Activated CD8-positive, alpha-beta memory T cell treated with anti-CD3 and anti-CD28 coated beads for 48 hours (primary cell): ENCODE measurements at places on chromosomes 3 and 15.

- no peak for DNase-seq
Observed at GRCh38 chr3:16375891-16376290, 110.9 kb downstream of the OXNAD1 start.

GRCh38 chr3:176247191-176247590 lies 950.1 kb downstream of the TBL1XR1 start:
- DNase-seq = no peak

DNA sequence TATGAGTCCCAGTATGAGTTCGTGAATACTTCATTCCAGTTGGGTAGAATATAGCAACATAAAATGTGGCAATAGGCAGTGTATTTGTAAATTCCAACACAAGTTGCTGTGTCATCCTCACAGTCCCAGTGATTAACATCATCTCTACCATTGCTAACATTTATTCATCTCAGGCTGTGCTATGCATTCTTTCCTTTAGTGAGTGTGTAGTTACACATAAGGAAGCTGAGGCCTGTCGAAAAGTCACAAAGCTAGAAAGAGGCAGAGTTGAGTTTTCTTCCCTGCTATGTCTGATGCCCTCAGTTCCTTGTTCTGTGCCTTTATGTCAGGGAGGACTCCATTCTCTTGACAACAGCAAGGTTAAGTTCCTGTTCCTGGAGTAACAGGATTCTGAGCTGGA lies 96.4 kb downstream of the FNDC3B start:
- no peak for DNase-seq

DNA sequence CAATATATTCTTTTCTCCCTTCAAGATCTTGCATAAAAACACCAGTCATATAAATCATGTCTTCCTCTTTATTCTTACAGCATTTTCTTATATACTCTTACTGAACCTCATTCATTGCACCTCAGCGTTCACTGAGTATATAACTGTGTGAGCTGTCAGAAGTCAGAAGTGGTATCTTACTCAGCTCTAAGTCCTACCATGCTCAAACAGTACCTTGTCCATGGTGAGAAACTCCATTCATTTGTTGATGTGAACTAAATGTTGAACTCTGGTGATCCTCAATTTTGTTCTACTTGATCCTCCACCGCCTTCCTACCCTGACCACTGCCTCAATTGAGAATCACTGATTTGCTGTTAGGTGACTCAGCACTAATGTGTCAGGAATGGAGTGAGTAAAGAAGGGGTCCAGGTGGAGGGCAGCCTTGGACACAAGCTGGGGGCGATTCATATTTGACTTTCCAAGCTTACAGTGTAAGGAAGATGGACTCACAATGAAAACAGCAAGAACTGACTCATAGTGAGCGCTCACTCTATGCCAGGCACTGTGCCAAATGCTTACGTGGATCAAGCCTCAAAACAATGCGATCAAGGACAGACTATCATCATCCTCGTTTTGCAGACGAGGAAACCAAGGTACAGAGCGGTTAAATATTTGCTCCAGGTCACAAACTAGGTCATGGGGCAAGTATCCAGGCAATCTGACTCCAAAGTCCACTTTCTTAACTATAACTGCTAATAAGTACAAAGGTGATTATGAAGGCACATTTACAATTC lies 13.5 kb upstream of the ZFYVE19 start:
- DNase-seq = no peak

- DNase-seq = no peak
Observed at GRCh38 chr3:117743993-117744392, 1034.4 kb downstream of the TUSC7 start.

DNA sequence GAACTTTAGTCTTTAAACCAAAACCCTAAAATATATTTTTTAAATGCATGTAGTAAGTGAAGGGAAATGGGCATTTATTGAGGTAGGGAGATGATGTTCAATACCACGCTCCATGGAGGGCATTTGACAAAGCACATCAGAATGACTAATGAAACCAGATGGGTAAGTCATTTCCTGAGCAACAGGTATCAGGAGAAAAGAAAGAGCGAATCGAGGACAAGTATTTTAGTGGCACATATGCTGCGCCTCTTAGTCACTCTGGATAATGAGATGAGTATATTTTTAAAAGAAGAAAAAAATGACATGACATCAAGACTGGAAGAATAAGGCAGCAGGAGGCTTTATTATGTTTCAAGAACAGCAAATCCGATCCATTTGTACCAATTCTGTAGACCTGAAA lies 129.0 kb upstream of the ARHGEF3 start:
- DNase-seq = no peak

DNA sequence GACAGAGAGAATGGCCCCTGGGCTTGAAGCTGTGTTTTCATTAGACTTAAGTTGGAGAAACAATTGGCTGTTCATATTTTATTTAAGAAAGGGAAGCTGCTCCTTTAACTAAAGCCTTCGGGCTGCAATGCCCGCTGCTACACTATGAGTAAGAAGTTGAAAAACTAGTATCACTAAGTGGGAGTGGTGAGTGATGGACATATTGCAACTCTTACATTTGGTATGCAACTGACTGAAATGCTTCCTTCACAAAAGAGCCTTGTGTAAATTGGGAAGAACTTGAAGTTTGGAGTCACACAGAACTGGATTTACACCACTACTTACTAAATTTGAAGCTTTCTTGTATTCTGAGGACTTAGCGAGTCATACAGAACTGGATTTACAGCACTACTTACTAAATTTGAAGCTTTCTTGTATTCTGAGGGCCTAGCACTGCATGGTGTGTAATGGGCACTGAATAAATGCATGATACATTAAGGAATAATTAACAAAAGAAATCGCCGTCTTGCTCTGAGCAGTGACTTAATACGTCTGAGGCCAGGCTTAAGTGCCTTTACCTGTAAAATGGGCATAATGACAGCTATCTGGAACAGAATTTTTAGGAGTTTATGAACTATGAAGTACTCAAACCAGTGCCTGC lies 149.5 kb downstream of the RYR3 start:
- DNase-seq = no peak

GRCh38 chr3:141093971-141094684 lies 43.0 kb downstream of the SPSB4 start:
- DNase-seq = no peak

GRCh38 chr3:40719660-40720287 lies 195.0 kb downstream of the ZNF621 start:
- no peak for DNase-seq

- DNase-seq = no peak
Observed at GRCh38 chr3:121063628-121064027, 155.6 kb downstream of the STXBP5L start.

- no peak for DNase-seq
Observed at GRCh38 chr3:189914799-189915198, 205.9 kb downstream of the P3H2 start.

- DNase-seq = no peak
Observed at GRCh38 chr3:2554656-2555055, 456.0 kb downstream of the CNTN4 start.

- no peak for DNase-seq
Observed at GRCh38 chr15:39345176-39345575, 235.7 kb upstream of the THBS1 start.

DNA sequence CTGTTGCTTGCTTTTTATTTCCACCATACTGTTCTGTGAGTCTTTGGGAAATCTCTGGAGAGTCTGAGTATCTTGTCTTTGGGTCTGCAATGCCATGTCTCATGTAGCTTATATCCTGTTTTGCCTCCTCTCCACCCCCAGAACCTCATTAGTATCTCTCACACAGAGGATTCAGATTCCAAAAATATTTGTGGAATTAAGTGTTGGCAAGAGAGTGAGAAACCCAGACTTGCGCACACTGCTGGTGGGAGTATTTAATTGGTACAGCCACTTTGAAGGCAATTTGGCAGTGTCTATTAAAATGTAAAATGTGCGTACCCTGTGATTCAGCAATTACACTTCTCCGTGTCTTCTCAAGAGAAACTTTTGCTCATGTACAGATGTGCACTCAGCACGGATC lies 68.6 kb downstream of the ZNF621 start:
- DNase-seq = no peak

DNA sequence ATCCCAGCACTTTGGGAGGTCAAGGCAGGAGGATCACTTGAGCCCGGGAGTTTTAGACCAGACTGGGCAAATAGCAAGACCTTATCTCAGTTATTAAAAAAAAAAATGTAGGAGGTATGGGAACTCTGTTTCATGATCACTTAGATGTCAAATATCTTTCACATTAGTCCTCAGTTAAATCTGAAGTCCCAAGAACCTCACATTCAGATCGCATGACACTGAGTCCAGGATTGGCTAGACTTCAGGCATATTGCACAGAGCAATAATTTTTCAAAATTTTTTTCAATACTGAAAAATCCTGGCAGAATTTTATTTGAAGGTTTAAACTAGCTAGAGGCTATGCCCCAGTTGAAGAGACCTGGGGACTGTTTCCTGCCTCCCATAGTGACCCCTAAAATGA lies 56.3 kb upstream of the ZNF148 start:
- no peak for DNase-seq

DNA sequence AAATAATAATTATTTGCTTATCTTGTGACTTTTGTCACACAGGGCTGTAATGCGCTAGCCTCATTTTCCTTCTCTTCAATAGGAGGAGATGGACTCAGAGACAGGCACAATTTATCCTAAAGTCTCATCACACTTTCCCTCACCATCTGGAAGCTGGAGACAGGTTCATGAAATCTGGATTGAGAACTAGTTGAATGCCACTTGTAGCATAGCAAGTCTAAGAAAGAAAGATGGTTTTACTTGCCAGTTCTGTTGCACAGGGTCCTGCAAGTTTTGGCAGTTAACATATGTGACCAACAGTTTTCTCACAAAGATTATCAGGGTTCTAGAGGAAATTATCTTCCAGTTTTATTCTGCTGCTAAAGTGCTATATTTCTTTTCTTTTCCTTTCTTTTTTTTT lies 9.0 kb upstream of the ZSCAN2 start:
- no peak for DNase-seq

DNA sequence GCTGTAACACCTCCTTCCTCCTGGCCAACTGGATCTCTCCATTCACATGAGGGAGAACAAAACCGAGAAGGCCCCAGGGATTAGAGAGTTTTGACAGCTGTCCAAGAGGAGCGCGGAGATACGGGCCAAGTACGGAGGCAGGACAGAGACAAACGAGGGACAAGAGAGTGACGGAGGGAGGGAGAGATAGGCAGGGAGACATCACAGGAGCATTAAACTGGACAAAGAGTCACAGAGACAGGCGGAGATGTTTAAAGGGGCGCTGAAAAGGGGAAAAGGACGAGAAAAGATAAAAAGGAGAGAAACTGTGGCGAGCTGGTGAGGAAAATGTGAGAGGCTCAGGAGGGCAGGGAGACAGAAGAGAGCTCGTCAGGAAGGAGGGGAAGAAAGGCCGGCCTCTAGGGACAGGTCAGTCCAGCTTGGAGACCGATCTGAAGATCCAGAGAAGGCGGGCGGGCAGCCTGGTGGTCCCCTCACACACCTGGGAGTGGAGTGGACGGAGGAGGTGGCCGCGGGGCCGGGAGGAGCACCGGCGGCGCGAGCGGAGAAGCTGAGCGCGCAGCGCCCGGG lies 40.5 kb upstream of the ROPN1 start:
- no peak for DNase-seq

DNA sequence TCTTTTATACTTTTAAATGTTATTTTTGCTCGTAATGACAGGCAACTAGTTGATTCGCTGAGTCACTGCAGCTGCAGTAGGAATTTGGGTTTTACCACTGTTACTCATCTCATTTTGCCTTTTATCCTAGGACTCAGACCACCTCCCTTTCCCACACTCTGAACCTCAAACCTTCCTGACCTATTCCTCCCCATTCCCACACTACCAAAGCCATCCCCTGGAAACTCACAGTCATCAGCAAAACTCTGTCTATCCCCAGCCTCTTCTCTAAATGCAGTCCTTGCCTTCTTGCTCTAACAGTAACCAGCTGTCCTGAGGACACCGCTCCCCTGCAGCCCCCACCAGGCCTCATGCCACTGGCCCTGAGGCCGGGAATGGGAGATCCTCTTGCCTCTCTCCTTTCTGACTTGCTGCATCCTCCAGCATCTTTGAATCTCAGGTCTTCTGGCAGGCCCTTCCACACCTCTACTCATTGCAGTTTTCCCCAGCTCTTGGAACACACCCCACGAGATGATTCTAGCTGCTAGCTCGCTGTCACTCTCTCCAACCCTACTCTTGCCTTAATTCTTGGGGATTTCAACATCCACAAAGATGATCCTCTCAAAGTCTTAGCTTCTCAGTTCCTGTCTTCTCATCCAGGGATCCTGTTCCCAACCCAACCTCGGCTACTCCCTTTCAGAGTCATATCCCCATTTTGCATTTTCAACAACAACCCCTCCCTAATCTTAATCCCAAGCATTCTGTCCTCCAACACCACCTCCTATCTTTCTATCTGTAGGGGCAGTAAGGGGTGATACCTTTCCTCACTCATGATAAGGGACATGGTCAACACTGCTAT lies 55.9 kb upstream of the C3orf80 start:
- no peak for DNase-seq

DNA sequence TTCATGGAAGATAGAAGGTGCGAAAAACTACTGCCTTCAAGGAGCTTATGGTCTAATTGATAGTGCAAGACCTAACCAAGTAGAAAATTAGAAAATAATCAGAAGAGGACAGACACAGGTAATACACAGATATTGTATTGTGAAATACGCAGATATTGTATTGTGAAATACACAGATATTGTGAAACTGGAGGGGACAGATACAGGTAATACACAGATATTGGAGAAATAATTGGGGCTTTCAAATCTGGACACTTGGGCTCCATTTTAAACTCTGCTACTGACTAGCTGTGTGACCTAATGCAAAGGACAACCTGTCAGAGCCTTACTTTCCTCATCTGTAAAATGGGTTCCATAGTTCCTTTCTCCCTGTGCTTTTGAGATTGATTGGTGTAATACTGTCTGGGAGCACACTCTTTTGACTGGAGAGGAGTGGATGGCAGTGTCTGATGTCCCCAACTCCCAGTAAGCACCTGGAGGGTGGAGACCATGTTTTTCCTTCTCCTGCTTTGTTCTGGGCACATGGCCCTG lies 272.8 kb downstream of the TLE3 start:
- DNase-seq = no peak

- no peak for DNase-seq
Observed at GRCh38 chr15:73009066-73010056, 42.9 kb upstream of the NEO1 start.

GRCh38 chr3:76367281-76367680 lies 581.9 kb upstream of the ZNF717 start:
- DNase-seq = no peak

DNA sequence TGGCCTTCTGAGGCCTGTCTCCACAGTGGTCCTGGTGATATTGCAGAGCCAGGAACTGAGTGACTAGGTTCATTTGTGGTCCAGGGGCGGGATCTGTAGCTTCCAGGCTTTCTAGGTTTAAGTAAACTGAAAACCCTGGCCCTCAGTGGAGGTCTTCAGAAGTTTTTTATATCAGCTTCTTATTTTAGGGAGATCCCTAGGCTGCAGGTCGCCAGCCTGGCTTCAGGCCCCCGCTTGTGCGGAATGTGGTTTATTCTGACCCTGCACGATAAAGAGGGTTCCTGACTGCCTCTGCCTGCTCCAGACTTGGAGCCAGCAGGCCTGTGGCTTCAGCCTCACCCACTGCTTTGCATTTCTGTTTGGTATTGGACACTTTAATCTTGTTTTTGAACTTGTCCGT lies 133.9 kb upstream of the PLXNA1 start:
- DNase-seq = no peak
